ENCODE measurements at places on chromosomes 6 and 20.

DNA sequence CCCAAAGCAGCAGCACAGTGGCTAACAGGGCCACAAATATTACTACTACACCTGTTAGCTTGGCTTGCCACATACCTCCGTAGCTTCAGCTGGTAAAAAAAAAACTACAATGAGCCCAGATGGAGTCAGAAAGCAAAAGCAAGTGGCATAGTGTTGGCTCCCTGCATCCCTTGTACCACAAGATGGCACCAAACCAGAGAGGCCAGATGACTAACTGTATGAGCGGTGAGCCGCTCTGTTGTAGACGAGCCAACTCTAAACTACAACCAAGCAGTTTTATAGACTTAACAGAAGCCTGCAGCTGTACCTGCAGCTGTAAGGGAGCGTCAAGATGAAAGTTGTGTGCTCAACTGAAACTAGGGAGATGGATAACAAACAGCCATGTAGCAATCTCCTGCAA is 84.5 kb upstream of the MCHR2 start:
- no peak overlapping the region for H3K4me3 ChIP-seq
- no peaks in the 10 kb centered on the region for H3K4me1 ChIP-seq
- no peak for DNase-seq
- no peaks in the 10 kb centered on the region for H3K36me3 ChIP-seq
- H3K27me3 ChIP-seq = peaks cover 3% of the 10 kb centered on the region
- no peak overlapping the region for H3K27ac ChIP-seq

DNA sequence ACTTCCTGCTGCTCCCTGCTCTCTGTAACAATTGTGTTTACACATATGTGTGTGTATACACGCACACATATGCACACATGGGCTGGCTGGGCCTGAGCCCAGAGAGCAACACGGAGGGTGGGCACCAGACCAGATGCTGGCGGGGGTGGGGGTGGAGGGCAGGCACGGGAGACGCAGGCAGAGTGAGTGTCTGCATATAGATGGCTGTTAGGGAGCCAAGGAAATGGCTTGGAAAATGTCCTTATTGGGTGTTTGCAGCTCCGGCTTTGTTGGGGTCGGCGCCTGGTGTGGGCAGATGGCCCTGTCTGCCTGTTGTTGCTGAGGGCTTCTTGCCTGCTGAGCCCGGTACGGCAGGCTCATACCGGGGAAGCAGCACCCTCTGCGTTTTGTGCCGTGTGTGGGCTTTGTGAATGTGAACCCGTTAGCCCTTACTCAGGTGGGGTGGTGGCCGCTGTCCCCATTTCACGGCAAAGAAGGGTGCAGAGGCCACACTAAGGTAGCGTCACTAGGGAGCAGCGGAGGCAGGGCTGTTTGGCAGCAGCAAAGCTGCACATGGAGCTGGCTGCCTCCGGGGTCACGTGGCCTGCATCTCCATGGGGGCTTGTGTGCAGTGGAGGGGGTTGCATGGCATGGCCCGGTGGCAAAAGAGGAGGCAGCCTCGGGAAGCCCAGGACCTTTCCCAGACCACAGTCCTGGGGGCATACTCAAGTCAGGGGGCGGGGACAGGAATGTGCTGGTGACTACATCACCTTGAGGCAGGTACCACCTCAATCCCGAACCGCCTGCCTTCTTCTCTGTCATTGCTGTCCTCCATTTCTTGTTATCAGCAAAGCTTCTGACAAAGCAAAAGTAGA is 47.4 kb upstream of the SRF start:
- DNase-seq = no peak
- 0 out of 2 replicates have a peak overlapping the region, but pooled peaks have one; percentile 27 for H3K27ac ChIP-seq
- no peaks in the 10 kb centered on the region for H3K36me3 ChIP-seq
- H3K27me3 ChIP-seq = no peaks in the 10 kb centered on the region

DNA sequence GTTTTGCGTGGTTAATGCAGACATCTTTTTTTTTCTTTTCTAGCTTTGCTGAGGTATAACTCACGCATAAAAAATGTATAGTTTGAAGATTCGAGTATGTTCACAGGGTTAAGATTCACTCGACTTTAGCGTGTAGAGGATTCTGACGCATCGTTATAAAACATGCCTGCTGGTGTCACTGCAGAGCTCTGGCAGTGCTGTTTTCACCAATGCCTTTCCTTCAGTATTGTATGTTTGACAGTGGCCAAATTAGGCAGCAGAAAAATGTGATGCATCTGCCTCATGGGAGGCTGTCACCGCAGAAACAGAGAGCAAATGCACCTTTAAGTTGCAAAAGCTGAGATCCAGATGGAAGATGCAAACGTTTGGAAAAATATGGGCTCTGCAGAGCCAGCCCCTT is 18.0 kb upstream of the SIRPB2 start:
- H3K4me3 ChIP-seq = no peak overlapping the region
- peak; percentile 12 for DNase-seq

DNA sequence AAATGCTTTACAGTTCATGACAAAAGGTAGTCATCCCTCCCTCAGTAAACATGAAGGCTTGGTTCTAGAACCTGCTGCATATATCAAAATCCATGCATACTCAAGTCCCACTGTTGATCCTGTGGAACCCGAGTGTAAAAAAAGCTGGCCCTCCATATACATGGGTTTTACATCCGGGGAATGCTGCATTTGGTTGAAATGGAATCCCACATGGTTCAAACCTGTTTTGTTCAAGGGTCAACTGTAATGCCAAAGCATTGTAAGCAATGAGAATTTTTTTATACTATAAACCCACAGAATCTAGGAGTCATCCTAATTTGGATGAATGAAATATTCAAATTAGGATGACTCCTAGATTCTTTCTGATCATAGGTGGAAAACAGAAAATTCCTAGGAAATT is 5.9 kb upstream of the HDAC2 start:
- no peaks in the 10 kb centered on the region for H3K27me3 ChIP-seq
- no peak overlapping the region for H3K4me3 ChIP-seq
- peaks cover 4% of the 10 kb centered on the region for H3K4me1 ChIP-seq
- no peaks in the 10 kb centered on the region for H3K36me3 ChIP-seq
- DNase-seq = no peak

DNA sequence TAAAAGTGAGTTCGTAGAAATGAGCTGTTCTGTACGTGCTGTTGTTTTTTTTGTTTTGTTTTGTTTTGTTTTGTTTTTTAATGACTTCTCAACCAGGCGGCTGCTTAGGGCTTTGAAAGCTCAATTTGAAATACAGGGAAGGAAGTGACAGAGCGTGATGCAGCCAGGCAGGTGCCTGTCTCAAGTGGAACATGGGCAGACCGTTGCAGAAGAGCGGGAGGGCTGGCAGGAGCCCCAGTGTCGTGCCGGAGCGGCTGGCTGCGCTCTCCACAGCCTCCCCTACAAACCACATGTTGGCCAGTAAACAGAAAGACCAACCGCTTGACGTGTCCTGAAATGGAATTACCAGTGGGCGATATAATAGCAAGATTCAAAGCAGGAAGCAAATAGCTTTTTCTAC is 164.9 kb upstream of the RREB1 start:
- no peak overlapping the region for H3K27ac ChIP-seq
- no peak overlapping the region for H3K4me3 ChIP-seq
- no peaks in the 10 kb centered on the region for H3K4me1 ChIP-seq
- H3K27me3 ChIP-seq = no peaks in the 10 kb centered on the region

GRCh38 chr6:32194825-32195651 is 2.6 kb upstream of the GPSM3 start:
- peak overlapping the region; percentile 99 for H3K27ac ChIP-seq
- peaks cover 36% of the 10 kb centered on the region for H3K4me1 ChIP-seq
- no peaks in the 10 kb centered on the region for H3K36me3 ChIP-seq

GRCh38 chr20:32610472-32611218 is 25.5 kb upstream of the NOL4L start:
- H3K27me3 ChIP-seq = no peaks in the 10 kb centered on the region
- H3K4me3 ChIP-seq = no peak overlapping the region
- H3K36me3 ChIP-seq = no peaks in the 10 kb centered on the region
- no peaks in the 10 kb centered on the region for H3K4me1 ChIP-seq
- no peak for DNase-seq

GRCh38 chr6:166351715-166352285 is 9.5 kb upstream of the SFT2D1 start:
- no peak overlapping the region for H3K27ac ChIP-seq
- peaks cover 8% of the 10 kb centered on the region for H3K27me3 ChIP-seq
- no peak for DNase-seq
- no peaks in the 10 kb centered on the region for H3K4me1 ChIP-seq

GRCh38 chr20:9068233-9068801 is 570 bp upstream of the PLCB4 start:
- no peak overlapping the region for H3K27ac ChIP-seq
- peak overlapping the region; percentile 51 for H3K4me3 ChIP-seq
- H3K4me1 ChIP-seq = no peaks in the 10 kb centered on the region

DNA sequence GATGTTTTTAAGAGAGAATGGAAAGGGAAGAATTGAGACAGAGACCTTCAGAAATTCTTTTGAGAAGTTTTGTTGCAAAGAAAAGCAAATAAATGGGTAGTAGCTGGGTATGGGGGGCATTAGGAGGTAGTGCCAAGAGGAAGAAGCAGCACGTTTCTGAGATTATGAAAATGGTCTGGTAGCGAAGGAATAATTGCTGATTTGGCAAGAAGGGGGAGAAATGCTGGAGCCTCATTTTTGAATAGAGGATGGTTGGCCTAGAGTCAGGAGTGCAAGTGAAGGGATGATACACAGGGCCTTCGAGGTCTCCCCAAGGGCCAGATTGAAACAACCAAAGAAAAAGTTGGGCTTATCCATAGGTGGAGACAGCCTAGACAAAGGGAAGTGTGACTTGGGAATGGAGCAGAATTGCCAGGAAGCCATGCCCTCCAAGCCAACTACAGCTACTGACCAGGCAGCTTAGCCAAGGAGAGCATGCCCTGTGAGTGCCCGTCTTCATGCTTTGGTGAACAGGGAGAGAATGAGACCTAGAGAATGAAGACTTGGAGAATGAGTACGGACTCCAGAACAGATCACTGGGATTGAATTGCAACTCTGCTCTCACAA is 14.2 kb upstream of the TBC1D7 start:
- no peak overlapping the region for H3K27ac ChIP-seq
- H3K36me3 ChIP-seq = no peaks in the 10 kb centered on the region
- DNase-seq = no peak
- H3K4me1 ChIP-seq = no peaks in the 10 kb centered on the region
- no peak overlapping the region for H3K4me3 ChIP-seq

DNA sequence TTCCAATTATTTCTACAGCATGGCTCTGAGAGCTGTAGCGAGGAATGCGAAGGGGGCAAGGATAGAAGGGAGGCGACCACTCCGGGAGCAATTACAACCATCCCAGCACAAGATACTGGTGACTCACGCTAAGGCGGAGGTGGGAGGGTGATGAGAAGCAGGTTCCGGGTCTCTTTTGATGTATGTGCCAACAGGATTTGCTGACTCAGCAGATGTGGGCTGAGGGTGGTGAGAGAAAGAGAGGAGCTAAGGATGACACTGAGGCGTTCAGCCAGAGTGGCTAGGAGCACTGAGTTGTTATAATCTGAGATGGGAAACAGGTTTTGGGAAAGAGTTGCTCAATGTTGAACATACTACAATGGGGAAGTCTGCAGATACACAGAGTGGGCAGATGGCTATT is 9.3 kb upstream of the TXNDC5 start:
- H3K4me3 ChIP-seq = no peak overlapping the region
- peaks cover 4% of the 10 kb centered on the region for H3K27me3 ChIP-seq
- no peaks in the 10 kb centered on the region for H3K36me3 ChIP-seq
- no peak overlapping the region for H3K27ac ChIP-seq

GRCh38 chr6:168052291-168052891 is 26.6 kb downstream of the FRMD1 start:
- no peak overlapping the region for H3K27ac ChIP-seq
- no peaks in the 10 kb centered on the region for H3K27me3 ChIP-seq
- no peak overlapping the region for H3K4me3 ChIP-seq
- no peaks in the 10 kb centered on the region for H3K36me3 ChIP-seq

GRCh38 chr6:137005073-137005472 is 39.7 kb downstream of the IL20RA start:
- no peak for DNase-seq
- no peaks in the 10 kb centered on the region for H3K36me3 ChIP-seq
- no peaks in the 10 kb centered on the region for H3K27me3 ChIP-seq
- H3K27ac ChIP-seq = no peak overlapping the region
- peaks cover 6% of the 10 kb centered on the region for H3K4me1 ChIP-seq

- DNase-seq = no peak
- H3K4me1 ChIP-seq = no peaks in the 10 kb centered on the region
- no peak overlapping the region for H3K27ac ChIP-seq
- H3K36me3 ChIP-seq = no peaks in the 10 kb centered on the region
- H3K27me3 ChIP-seq = no peaks in the 10 kb centered on the region
- no peak overlapping the region for H3K4me3 ChIP-seq
Observed at GRCh38 chr20:14855171-14855570, 517.8 kb upstream of the FLRT3 start.

DNA sequence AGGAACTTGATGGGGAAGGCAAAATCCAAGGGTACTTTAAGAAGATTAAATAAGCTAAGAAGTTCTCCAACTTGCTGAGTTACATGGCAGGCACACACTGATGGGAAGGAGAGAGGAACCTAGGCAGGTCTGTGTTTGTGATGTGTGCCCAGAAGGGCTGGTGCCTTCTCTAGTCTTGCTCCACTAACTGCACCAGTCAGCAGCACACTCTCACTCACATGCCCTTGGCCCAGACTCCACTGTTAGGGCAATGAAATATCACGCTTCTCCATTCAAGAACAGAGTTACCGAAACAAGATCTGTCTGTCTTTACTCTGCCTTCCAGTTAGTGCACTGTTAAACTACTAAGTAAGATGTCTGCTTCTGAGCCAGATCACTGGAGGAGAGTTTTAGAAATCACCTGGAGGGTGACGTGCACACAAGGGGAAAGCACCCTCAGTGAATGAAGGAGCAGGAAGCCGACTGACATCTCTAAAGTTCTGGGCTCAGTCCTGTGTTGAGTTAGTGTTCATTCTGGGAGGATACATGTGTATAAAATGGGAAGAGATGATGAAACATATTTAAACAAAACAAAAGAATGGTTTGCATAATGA is 251.1 kb downstream of the FOXC1 start:
- H3K27me3 ChIP-seq = no peaks in the 10 kb centered on the region
- no peak for DNase-seq
- no peak overlapping the region for H3K4me3 ChIP-seq
- no peaks in the 10 kb centered on the region for H3K4me1 ChIP-seq

DNA sequence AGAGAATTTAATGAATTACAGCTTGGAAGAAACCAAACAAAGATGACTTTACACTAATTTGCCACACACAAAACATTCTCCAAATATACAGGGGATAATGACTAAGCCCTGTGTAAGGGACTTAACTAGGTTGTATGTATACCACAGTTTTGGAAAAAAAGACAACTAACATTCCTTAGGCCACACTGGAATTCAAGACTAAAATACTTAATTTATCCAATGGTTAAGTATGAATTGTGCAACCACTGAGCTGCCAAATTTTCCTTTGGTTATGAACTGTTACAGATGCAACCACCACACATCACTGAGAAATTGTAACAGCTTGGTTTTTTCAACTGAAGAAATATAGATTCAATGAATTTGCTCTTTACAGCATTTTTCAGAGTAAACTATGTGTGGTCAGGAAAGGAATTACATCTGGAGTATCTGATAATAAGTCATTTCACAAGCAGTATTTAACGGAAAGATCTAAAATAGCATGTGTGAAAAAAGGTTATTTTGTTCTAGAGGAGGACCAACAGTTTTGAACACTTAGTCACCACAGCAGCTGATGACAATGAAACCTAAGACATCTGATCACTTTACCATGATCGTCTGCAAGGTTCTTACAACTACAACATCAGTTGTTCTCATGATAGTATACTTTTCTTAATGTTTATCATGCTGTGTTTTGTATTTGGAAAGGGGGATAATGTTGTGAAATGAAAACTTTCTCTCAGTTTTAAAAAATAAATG is 318.8 kb downstream of the BCKDHB start:
- DNase-seq = no peak
- H3K4me3 ChIP-seq = no peak overlapping the region
- no peak overlapping the region for H3K27ac ChIP-seq

- H3K27ac ChIP-seq = no peak overlapping the region
- no peak for DNase-seq
- H3K36me3 ChIP-seq = no peaks in the 10 kb centered on the region
- no peak overlapping the region for H3K4me3 ChIP-seq
- peaks cover 60% of the 10 kb centered on the region for H3K27me3 ChIP-seq
Observed at GRCh38 chr6:98827295-98828159, 6.8 kb upstream of the POU3F2 start.
